ENCODE measurements at places on chromosomes 4 and X.

DNA sequence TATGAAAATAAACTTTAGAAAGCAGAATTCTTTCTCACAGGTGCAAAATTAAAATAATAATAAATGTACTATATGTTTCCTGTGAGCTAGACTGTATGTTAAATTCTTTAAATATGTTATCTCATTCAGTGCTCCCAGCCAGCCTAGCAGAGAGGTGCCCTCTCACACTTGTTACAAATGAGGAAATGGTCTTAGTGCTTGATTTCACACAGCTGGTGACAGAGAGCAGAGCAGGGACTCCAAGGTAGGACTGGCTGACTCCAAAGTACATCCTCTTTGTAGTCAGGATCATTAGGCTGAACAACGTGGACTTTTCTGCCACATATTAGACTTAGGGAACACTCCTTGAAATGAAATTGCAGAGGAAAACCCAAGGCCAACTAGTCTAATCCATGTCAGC, 72.0 kb upstream of the HHIP start:
- no peak overlapping the region for H3K27ac ChIP-seq
- peaks cover 3% of the 10 kb centered on the region for H3K4me1 ChIP-seq
- H3K4me3 ChIP-seq: no peak overlapping the region

- H3K27ac ChIP-seq: no peak overlapping the region
- H3K36me3 ChIP-seq: no peaks in the 10 kb centered on the region
- H3K4me1 ChIP-seq: peaks cover 3% of the 10 kb centered on the region
- no peak overlapping the region for H3K4me3 ChIP-seq
These were observed 136.8 kb upstream of the PDLIM3 start for GRCh38 chr4:185672151-185672550.

GRCh38 chr4:22884157-22884556, 191.4 kb downstream of the GBA3 start:
- H3K27ac ChIP-seq: no peak overlapping the region
- H3K4me1 ChIP-seq: no peaks in the 10 kb centered on the region
- H3K36me3 ChIP-seq: no peaks in the 10 kb centered on the region
- no peaks in the 10 kb centered on the region for H3K27me3 ChIP-seq
- no peak for DNase-seq

DNA sequence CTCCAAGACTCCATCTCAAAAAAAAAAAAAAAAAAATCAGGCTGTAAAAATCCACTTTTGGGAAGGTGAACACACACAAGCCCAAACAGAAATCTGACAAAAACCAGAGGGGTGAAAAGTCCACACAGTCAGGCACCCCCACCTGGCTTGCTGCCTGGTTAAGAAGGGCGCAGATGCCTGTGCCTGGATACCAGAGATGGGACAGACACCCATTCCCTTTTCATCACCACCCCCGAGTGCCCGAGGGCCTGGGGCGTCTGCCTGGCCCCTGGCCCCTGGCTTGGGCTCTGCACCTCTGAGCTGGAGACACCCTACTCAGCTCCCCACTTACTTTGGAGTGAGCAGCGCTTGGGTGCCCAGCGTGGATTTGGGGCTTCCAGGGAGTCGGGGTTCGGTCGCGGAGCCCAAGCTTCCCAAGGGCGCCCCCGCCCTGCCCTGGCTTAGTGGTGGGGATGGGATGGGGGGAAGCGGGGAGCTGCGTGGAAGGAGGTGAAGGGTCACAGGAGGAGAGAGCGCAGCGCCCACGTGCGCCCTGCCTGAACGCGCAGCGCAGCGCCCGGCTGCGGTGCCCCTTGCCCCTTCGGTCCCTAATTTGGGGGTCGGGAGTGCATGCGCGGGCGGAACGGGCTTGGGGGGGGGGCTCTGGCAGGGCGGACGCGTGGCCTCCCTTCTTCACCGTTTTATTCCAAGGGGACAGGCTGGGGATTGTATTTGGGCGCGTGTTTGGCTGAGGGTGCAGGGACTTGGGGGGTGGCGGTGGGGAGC, 11.3 kb downstream of the SHOX start:
- peaks cover 41% of the 10 kb centered on the region for H3K27me3 ChIP-seq
- no peak overlapping the region for H3K27ac ChIP-seq
- H3K36me3 ChIP-seq: no peaks in the 10 kb centered on the region
- no peaks in the 10 kb centered on the region for H3K4me1 ChIP-seq
- H3K4me3 ChIP-seq: no peak overlapping the region

DNA sequence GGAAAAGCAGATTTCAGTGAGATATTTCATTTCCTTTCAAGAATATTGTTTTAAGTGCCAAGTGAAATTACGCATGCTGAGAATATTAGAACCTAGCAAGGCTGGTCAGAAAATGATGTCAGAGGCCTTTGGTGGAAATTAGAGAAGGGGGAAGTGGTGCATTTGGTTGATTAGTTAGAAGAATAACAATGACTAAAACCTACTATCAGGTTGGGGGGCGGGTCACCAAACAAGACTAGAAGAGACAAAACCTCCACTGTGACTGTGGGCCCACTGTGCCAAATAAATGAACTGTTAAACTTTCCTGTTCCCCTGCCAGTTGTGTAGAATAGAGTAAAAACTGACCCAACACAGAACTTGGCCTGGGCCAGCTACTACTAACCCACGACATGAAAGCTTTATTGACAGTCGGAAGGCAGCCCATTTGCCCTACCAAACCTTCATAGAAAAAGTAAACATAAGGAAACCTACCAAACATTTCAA, 2.9 kb downstream of the RAPGEF2 start:
- no peak overlapping the region for H3K27ac ChIP-seq
- no peak overlapping the region for H3K4me3 ChIP-seq
- peaks cover 5% of the 10 kb centered on the region for H3K27me3 ChIP-seq
- H3K36me3 ChIP-seq: no peaks in the 10 kb centered on the region

- H3K4me3 ChIP-seq: no peak overlapping the region
- peaks cover 2% of the 10 kb centered on the region for H3K4me1 ChIP-seq
- peaks cover 16% of the 10 kb centered on the region for H3K27me3 ChIP-seq
- no peak overlapping the region for H3K27ac ChIP-seq
- H3K36me3 ChIP-seq: peaks cover 5% of the 10 kb centered on the region
These were observed 6.0 kb upstream of the COPS4 start for GRCh38 chr4:83028976-83029375.

- peak overlapping the region; percentile 31 for H3K27ac ChIP-seq
- H3K27me3 ChIP-seq: no peaks in the 10 kb centered on the region
- H3K4me1 ChIP-seq: peaks cover 18% of the 10 kb centered on the region
- no peak for DNase-seq
- H3K36me3 ChIP-seq: peaks cover 30% of the 10 kb centered on the region
These were observed 27.6 kb downstream of the ARFIP1 start for GRCh38 chr4:152807294-152807829.

- peaks cover 3% of the 10 kb centered on the region for H3K27me3 ChIP-seq
- no peak for DNase-seq
- no peak overlapping the region for H3K27ac ChIP-seq
- no peaks in the 10 kb centered on the region for H3K36me3 ChIP-seq
- no peak overlapping the region for H3K4me3 ChIP-seq
These were observed 37.1 kb upstream of the INPP4B start for GRCh38 chr4:142883040-142883832.

- no peak overlapping the region for H3K27ac ChIP-seq
- no peaks in the 10 kb centered on the region for H3K27me3 ChIP-seq
- DNase-seq: no peak
- no peak overlapping the region for H3K4me3 ChIP-seq
- H3K4me1 ChIP-seq: no peaks in the 10 kb centered on the region
These were observed 279.8 kb upstream of the FRG1 start for GRCh38 chr4:189660722-189661360.

GRCh38 chrX:21963269-21963668, 22.8 kb downstream of the SMS start:
- DNase-seq: no peak
- peaks cover 6% of the 10 kb centered on the region for H3K36me3 ChIP-seq
- H3K27ac ChIP-seq: no peak overlapping the region
- no peak overlapping the region for H3K4me3 ChIP-seq

DNA sequence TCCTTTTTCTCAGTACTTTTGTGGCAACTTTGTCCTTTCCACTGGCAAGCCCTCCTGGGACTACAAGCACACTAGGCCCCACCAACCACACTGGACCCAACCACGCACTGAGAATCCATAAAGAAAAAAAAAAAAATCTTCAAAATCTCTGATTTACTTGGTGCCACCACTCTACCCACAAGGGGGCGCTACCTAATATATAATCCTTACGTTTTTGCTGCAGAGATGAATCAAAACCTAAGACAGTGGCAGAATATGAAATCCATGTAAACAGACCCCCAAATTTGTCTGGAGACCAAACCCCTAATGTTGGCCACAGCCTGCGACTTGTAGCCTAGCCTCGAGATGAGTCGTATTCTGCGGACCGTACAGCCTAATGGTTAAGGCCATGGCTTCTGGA, 63.5 kb upstream of the ARHGAP36 start:
- no peaks in the 10 kb centered on the region for H3K36me3 ChIP-seq
- no peaks in the 10 kb centered on the region for H3K4me1 ChIP-seq
- no peaks in the 10 kb centered on the region for H3K27me3 ChIP-seq
- no peak overlapping the region for H3K4me3 ChIP-seq
- DNase-seq: peak; percentile 31

DNA sequence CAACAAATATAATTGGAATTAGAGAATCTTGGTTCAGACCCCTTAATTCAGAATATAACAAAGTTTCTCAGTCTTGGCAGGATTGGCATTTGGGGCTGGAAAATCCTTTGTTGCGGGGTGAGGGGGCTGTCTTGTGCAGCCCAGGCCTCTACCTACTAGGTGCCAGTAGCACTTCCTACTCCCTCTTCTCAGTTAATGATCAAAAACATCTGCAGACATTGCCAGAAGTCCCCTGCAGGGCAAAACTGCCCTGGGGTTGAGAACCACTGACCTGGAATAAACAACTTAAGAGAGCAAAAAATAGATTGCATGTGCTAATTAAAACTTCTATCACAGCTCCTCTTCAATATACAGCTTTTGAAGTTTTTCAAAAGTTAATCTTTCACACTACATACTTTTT, 36.7 kb upstream of the CXorf38 start:
- no peaks in the 10 kb centered on the region for H3K27me3 ChIP-seq
- H3K36me3 ChIP-seq: peaks cover 40% of the 10 kb centered on the region
- H3K4me3 ChIP-seq: no peak overlapping the region
- H3K27ac ChIP-seq: no peak overlapping the region

GRCh38 chrX:48083706-48084105, 12.3 kb upstream of the ZNF630 start:
- H3K4me3 ChIP-seq: no peak overlapping the region
- H3K36me3 ChIP-seq: no peaks in the 10 kb centered on the region
- no peak overlapping the region for H3K27ac ChIP-seq
- peaks cover 2% of the 10 kb centered on the region for H3K4me1 ChIP-seq

DNA sequence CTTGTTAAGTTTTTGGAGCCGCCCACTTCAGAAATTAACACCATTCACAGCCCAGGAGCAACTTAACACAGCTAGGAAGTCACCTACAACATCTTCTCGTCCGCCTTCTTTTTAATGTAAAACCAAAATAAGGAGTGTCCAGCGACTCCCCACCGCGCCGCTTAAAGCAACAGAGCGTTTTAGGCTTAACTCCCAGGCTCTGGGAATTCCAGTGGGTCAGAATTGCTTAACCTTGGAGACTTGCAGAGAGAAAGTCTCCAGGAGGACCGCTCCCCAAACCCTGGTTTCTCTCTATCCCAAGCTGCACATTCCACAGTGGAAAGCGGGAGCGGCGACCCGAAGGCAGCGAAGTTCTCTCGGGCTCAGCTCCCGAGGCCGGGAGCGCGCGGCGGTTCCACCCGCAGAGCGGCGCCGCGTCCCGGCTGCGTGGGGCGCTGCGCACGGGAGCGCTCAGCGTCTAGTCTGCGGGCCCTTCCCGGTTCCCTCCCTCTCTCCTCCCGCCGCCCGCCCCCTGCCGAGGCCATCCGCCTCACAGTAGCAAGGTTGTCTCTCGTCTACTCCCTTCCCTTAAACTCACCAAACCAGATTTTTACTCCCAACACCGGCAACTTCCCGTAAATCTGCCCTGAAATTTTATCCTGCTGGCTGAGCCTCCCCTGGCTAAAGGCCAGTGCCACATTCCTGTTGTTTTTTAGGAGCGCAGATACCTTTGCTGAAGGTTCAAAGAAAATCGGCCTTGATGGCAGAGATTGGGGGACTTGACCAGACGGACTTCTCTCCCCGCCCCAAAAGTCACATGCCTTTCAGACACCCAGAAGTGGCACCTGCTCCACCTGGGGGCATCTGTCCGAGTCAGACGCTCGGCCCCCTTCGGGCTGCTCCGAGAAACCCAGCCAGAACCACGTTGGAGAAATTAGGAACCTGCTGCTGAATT, at the start of gene RBM47:
Gene RBM47, minus strand, starts transcription at position 464 of the 934 bp plus-strand sequence. CDS start 190,971 bp downstream, outside the sequence.
- no peaks in the 10 kb centered on the region for H3K36me3 ChIP-seq
- peaks cover 29% of the 10 kb centered on the region for H3K4me1 ChIP-seq
- peak within 1 kb of the TSS; percentile 71 for H3K4me3 ChIP-seq

DNA sequence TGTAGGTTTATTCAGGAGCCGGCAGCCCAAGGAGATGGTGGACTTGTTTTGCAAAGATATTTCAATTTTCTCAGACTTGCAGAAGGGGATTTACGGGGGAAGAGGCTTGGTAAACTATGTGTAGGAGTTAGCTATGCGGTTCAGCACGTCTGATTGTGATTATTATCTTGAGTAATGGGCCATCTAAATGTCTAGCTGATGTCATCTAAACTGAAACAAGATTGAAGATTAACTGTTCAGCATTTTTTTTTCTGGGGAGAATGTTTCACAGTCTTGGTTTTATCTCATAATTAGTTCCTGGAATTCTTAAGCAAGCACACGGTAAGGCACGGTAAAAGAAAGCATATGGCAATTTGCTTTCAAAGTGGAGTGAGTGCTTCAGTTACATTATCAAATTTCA, 207.3 kb upstream of the CXorf51B start:
- H3K27ac ChIP-seq: no peak overlapping the region
- no peaks in the 10 kb centered on the region for H3K27me3 ChIP-seq
- H3K4me1 ChIP-seq: no peaks in the 10 kb centered on the region
- no peaks in the 10 kb centered on the region for H3K36me3 ChIP-seq
- no peak overlapping the region for H3K4me3 ChIP-seq
- no peak for DNase-seq

GRCh38 chr4:71570492-71570891, 213.4 kb downstream of the GC start:
- H3K4me3 ChIP-seq: no peak overlapping the region
- H3K27ac ChIP-seq: no peak overlapping the region
- DNase-seq: no peak
- H3K36me3 ChIP-seq: no peaks in the 10 kb centered on the region
- H3K27me3 ChIP-seq: peaks cover 2% of the 10 kb centered on the region

DNA sequence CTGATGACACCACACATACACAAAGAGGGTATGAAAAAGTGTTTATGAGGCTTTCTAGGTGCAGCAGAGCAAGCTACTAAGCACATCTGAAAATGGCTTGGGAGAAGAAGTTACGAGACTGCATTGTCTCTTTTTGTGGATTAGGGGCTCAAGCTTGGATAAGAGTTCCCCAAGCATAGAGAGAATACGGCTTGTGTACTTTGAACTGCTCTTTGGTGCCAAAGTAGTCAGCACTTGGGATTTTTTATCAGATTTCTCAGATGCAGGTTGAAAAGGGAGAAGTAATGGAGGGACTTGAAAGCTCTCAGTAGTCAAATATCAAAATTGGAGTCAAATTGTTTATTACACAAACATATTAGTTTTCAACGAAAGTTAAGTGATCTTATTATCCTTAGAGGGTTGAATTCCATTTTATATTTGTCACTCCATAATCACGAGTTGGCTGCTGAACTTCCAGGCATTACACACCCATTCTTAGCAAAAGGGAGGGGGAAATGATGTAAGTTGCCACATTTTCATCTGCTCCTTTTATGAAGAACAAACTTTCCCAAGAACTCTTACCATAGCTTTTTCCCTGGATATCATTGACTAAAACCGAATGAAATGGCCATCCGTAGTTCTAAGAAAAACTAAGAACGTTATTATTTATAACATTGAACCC, 1904.9 kb downstream of the PCDH7 start:
- H3K27ac ChIP-seq: no peak overlapping the region
- H3K36me3 ChIP-seq: no peaks in the 10 kb centered on the region
- DNase-seq: no peak
- H3K27me3 ChIP-seq: no peaks in the 10 kb centered on the region
- H3K4me1 ChIP-seq: no peaks in the 10 kb centered on the region

All from activated CD8-positive, alpha-beta T cell treated with anti-CD3 and anti-CD28 coated beads, Interleukin-2, amount 10 ng/mL, durations not matched to agents 7 days and 5 days (primary cell).